ENCODE measurements at places on chromosomes 5 and 9. TPM values are rescaled to one million over a fixed set of nuclear protein-coding genes. Genes with fewer than 3 reads are reported as not detected.

DNA sequence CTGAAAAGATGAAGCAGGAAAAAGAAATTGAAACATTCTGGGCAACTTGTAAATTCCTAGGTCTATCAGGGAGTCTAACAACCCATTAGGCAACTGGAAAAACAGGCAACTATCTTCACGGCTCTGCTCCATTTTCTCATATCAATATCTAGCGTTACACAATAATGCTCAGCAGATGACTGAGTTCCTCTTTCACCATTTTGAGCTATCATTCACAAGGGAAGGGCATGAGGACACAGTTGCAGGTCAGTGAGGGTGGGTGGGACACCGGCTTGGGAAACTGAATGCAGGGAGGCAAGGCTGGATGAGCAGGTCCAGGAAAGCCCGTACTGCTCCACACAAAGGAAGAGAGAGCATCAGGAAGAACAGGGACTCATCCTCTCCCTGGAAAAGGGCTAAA lies 67.0 kb downstream of the FRMD3 start:
- no peak for DNase-seq

- no peak for DNase-seq
These were observed 64.0 kb downstream of the SHB start for GRCh38 chr9:38004809-38005560.

QSOX2 gene
- total RNA-seq, result 19.3 TPM

PCDHA10 gene
- total RNA-seq, result not detected

DNA sequence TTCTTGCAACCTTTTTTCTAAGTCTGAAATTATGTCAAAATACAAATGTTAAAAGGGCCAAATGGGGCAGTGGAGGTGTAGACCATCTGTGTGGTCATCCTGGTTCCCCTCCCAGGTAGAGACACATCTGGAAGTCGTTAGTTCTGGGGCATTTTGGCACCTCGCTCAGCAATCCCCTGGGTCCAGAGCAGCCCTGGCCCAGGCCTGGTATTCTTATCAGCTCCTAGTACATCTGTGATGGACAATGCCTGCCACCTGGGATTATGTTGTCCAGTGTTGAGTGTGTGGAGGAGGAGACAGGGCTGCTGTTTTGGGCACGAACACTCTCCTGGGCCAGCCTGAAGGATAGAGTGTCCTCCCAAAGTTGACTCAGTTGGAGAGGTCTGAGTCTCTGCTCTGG lies 74.8 kb downstream of the GADD45G start:
- DNase-seq, result no peak

DNA sequence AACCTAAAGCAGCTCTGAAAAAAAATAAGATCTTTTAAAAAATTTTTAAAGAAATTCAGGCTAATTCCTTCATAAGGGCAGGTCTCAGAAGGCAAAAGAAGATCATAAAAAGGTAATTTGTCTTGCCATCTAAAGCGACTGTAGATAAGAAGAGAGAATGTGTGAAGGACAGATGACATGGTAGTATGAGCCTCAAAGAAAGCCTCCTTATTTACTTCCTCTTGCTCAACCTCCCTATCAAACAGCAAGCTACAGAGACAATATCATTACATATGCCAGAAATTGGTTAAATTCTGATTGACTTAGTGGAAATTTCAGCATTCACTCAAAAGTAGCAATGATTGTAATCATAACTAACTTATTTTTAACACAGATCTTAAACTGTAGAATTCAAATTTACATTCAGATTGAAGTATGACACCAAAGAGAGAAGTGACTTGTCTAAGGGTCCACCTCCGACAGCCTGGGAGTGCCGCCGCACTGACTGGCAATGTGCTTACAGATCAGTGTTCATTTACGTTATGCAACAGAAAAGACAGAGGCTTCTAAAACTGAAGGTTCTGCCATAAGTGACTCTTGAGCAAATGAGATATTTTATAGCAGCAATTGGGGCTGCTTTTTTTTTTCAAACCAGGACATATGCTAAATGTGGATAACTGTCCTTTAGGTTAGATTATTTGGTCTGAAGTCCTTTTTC lies 132.0 kb downstream of the CEMIP2 start:
- DNase-seq, result no peak

- DNase-seq, result no peak
These were observed 7.5 kb downstream of the ADRB2 start for GRCh38 chr5:148833925-148834324.

CTNNAL1 gene
- total RNA-seq, result 171 TPM

ISL1 gene
- not detected for total RNA-seq

- no peak for DNase-seq
These were observed 119.1 kb downstream of the C9orf50 start for GRCh38 chr9:129501771-129502319.

DNA sequence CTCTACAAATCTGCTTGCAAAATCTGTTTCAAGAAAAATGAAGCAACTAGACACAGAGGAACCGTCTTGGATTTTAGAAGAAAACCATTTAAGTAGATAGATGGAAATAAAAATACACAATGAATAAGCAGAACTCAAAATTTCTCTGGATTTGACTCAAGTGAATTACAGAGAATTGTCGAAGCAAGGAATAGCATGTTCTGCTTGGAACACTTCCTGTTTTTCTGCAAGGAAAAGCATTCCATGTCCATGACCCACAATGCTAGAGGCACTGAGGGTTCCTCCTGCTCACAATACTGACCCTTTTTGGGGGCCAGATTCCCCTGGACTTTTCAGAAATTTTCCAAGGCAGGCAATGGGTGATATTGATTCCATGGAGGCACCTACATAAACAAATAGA lies 29.8 kb downstream of the PRUNE2 start:
- DNase-seq, result no peak

DNA sequence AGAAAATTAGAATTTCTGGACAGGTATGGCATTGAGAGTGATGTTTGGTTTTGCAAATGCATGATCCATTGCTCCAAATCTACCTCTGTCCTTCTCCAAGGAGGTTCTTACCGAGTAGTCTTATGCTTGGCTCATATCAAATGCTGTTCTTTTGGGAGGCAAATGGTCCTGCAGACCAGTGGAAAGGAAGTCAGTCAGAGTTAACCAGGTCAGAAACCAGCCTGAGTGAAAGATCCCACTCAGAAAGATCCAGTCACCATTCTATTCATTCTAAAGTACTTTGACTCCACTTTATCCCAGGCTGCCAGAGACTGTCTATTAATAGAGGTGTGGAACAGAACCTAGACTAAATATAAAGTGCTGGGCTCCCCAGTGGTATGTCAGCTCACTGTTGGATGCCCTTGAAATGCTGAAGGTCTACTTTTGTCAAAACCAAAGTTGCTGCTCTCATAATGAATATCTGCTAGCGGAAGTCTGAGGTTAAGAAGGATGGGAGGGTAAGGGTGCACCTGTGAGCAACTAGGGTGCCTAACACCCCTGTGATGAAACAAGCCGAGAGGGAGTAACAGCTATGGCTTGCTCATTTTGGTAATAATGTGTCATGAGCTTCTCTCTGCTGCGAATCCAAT lies 302.2 kb downstream of the ZNF608 start:
- DNase-seq, result no peak

DNA sequence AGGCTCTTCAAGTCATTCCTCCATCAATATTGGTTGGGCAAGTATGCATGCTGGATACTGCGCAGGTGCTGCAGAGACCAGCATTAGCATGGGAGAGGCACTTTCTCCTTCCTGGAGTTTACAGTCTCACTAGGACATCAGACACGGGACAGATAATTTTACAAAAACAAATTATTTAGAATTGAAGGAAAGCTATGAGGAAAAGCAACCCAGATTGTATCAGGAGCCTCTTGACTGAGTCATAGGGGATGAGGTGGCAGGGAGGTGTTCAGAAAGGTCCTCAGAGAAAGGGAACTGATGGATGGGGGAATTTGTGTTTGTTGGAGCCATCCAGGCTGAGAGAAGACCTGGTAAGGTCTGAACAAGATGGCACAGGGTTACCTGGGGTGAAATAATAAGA lies 24.5 kb upstream of the RAB14 start:
- DNase-seq, result no peak

DNA sequence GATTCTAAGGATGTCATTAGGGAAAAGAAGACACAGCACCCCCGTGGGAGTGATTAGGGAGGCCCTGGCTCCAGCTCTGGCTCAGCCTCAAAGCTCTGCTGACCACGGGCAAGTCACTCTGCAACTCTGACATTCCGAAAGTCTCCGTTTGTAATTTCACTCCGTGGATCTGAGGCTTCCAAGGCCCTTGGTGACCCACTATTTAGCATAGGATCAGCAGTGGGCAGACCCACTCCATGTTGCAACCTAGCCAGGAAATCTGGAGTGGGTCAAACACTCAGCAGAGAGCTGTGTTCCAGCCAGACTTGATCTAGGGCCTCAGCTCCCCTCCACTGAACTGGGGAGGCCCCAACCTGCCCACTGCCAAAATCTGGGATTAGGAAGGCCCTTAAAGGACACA lies 11.8 kb downstream of the PHF19 start:
- no peak for DNase-seq

MAST4 gene
- total RNA-seq, result 2.3 TPM

- DNase-seq, result no peak
These were observed 62.4 kb downstream of the PJA2 start for GRCh38 chr5:109347252-109347888.

DNA sequence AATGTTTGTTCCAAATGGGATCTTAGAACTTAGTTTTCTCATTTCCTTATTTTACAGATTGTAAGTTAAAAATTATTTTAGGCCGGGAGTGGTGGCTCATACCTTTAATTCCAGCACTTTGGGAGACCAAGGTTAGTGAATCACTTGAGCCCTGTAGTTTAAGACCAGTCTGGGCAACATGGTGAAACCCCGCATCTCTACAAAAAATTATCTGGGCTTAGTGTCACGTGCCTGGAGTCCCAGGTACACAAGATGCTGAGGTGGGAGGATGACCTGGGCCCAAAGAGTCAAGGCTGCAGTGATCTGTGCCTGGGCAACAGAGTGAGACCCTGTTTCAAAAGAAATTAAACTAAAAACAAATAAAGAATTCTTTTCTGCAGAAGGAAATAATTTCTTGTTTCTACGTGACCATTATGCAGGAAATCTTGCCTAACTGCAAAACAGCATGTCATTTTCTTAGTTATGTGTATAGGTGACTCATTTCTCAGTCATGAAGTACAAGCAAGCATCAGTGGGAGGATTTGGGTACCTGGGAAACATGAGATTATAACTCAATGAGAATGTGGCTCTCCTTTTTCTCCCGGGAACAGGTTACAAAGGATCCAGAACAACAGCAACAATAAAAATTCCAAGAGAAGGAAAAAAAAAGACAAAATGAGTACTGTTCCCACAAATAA lies 375.1 kb upstream of the ST8SIA4 start:
- no peak for DNase-seq

GRCh38 chr5:57539281-57539701 lies 56.7 kb upstream of the ACTBL2 start:
- DNase-seq, result peak; percentile 70

DNA sequence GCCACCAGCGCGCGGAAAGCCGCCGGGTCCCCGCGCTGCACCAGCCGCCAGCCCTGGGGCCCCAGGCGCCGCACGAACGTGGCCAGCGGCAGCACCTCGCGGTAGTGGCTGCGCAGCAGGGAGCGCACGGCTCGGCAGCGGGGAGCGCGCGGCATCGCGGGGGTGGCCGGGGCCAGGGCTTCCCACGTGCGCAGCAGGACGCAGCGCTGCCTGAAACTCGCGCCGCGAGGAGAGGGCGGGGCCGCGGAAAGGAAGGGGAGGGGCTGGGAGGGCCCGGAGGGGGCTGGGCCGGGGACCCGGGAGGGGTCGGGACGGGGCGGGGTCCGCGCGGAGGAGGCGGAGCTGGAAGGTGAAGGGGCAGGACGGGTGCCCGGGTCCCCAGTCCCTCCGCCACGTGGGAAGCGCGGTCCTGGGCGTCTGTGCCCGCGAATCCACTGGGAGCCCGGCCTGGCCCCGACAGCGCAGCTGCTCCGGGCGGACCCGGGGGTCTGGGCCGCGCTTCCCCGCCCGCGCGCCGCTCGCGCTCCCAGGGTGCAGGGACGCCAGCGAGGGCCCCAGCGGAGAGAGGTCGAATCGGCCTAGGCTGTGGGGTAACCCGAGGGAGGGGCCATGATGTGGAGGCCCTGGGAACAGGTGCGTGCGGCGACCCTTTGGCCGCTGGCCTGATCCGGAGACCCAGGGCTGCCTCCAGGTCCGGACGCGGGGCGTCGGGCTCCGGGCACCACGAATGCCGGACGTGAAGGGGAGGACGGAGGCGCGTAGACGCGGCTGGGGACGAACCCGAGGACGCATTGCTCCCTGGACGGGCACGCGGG lies at the start of gene TERT:
TSS of gene TERT (minus strand) at position 234 of the 815 bp plus-strand sequence. CDS start at position 155, 79 bp downstream.
- DNase-seq, result no peak

NDUFS6 gene
- total RNA-seq, result 134 TPM

GRCh38 chr9:31153250-31153840 lies 1231.1 kb upstream of the ACO1 start:
- no peak for DNase-seq

PCDHA11 gene
- not detected for total RNA-seq

- no peak for DNase-seq
These were observed 25.6 kb downstream of the POLR1E start for GRCh38 chr9:37511016-37512010.

POLE3 gene
- 72.3 TPM for total RNA-seq

DNA sequence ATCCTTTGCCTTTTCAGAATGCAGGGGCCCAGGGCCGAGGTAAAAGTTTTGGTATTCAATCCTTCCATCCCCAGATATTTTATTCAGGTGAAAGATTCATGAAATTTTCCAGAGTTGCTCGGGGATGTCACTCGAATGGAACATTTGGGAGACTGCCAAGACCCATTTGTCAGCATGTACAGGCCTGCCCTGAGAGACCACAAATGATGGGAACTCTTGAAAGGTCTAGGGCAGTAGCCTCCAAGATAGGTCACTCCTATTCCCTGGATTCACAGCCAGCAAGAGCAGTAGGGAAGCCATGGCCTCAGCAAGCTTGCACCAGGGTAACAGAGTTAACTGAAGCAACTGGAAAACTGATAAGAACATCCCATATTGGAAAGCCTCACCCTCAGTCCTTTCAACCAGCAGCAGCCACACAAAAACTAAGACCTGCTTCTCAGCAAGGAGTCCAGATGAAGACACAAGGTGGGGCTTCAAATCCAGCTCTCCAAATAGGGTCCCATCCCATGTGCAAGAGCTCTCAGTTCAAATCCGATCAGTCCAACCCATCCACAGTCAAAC lies 12.5 kb downstream of the CARD6 start:
- no peak for DNase-seq

DNA sequence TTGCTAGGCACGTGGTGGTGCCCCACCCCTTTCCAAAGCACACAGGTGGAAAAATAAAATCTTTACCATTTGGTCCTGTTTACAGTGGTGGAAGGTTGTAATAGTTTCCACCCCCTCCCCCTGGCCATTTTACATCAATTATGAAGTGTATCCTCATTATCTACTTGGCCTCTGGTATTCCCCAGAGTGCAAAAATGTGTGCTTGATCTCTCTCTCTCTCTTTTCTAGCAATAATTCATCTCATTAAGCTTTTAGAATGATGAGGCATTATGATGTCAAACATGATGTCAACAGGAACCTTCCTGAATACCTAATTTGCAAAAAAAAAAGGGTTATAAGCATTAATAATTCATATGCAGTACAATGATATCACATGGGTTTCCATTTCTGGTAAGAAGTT lies 3.1 kb downstream of the PDE8B start:
- DNase-seq, result no peak

CORO2A gene
- total RNA-seq, result 0.16 TPM

- no peak for DNase-seq
These were observed 208.5 kb upstream of the PLPPR1 start for GRCh38 chr9:100819980-100820379.

PROB1 gene
- total RNA-seq, result 0.58 TPM

ENTREP1 gene
- not detected for total RNA-seq

ANKRD20A1 gene
- not detected for total RNA-seq

PRR16 gene
- 16.0 TPM for total RNA-seq

PGM5 gene
- total RNA-seq, result 0.03 TPM

GRCh38 chr9:125493881-125494652 lies 212.9 kb downstream of the MAPKAP1 start:
- no peak for DNase-seq
